Ammon's horn (tissue), 1 donor: ENCODE measurements at places on chromosomes 11 and 22.

GRCh38 chr11:125425601-125426000 lies 70.5 kb downstream of the FEZ1 start:
- DNase-seq = no peak

DNA sequence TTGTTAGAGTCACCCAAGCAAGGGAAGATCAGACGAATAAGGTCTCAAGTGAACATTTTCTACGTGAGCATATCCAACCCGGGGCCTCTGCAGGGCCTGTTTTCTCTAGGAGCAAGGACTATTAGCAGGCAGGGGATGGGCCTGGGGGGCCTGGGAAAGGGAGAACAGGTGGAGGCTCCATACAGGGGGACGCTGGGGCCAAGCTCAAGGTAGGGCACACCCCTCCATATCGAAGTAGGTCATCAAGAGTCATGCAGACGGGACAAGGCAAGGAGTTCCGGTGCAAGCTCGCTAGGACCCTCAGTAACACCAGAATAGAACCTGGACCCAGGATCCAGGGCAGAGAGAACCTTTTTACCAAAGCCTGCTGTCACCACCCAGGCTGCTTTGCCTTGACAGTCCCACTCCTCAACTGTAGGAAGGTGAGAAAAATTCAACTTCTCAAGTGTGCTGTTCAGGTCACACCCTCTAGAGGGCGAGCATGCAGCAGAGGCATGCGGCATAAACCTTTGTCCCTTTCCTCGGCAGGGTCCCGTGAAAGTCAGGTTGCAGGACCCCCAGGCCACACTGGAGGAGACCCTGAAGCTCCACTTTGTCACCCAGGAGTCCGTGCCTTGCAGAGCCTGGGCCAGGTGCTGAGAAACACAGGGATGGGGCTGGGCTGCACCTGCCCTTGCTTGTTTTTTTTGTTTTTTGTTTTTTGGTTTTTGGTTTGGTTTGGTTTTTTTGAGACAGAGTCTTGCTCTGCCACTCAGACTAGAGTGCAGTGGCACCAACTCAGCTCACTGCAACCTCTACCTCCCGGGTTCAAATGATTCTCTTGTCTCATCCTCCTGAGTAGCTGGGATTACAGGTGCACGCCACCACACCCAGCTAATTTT lies 8.6 kb upstream of the APOBEC3B start:
- DNase-seq = peak; percentile 40

DNA sequence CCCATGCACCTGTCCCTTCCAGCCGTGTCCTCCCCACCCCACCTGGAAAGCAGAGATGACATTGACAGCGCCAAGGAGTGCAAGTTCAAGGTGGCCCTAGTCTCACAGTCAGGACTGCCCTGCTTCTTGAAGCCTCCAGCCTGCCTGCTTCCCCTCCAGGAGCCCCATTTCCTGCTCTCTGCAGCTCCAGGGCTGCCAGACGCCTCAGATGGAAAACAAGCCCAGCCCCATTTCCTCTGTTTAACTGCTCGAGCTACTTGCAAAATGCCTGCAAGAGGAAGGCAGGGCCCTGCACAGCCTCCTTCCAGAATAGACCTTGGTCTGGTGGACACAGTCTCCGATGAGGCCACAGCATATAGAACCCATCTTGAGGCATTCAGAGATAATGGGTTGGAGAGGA lies 5.0 kb upstream of the DGKZ start:
- DNase-seq = no peak

- DNase-seq = peak; percentile 73
Measured at GRCh38 chr22:41504397-41504796, 35.5 kb downstream of the ACO2 start.

GRCh38 chr11:120097721-120098385 lies 40.1 kb downstream of the TRIM29 start:
- no peak for DNase-seq

DNA sequence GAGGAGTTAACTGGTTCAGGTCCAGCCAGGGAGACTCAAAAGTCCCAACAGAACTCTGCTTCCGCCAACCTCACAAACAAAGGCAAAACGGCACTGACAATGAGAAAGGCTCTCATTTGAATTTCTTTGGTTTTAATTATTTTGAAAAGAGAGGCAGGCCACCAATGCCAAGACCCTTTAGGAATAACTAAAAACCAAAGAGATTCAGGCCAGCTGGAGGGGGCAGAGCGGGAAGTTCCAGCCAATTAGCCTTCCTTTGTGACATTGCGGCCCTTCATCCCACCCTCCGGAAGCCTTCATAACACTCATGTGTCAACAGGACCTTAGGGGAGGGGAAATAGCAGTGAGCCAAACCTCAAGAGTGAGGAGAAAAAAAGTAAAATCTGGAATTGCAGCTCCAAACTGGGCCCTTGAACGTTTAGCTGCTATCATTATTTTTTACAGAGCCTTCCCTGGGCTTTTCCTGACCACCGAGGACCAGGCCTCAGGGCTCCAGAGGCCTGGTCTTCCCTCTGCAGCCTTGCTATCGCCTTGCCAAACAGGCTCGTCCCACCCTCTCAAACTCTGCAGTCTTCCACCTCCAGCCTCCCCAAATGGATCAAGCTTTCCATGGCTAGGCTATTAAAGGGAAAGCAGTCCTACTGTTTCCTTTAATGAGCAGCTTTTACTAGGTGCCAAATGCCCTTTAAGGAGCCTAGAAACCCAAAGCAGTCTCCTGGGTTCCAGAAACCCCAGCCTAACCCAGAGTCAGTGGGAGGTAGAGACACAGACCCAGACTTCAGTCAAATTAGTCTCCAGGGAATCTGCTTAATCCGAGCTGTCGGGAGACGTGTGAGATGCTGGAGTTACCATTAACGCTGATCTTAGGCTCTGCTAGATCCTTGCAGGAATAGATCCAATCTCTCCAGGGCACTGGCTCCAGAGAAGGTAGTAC lies 114.2 kb downstream of the CCDC34 start:
- peak; percentile 51 for DNase-seq
